Pancreas (tissue), 10 donors: ENCODE measurements at places on chromosomes 1 and 21. TPM values are rescaled to one million over a fixed set of nuclear protein-coding genes. Genes with fewer than 3 reads are reported as not detected.

- H3K4me3 ChIP-seq = no peak overlapping the region
- H3K36me3 ChIP-seq = no peaks in the 10 kb centered on the region
- H3K27ac ChIP-seq = no peak overlapping the region
- no peaks in the 10 kb centered on the region for H3K27me3 ChIP-seq
- no peak for DNase-seq
- H3K4me1 ChIP-seq = no peaks in the 10 kb centered on the region
Measured at GRCh38 chr1:201790261-201790660, 38.7 kb upstream of the IPO9 start.

DNA sequence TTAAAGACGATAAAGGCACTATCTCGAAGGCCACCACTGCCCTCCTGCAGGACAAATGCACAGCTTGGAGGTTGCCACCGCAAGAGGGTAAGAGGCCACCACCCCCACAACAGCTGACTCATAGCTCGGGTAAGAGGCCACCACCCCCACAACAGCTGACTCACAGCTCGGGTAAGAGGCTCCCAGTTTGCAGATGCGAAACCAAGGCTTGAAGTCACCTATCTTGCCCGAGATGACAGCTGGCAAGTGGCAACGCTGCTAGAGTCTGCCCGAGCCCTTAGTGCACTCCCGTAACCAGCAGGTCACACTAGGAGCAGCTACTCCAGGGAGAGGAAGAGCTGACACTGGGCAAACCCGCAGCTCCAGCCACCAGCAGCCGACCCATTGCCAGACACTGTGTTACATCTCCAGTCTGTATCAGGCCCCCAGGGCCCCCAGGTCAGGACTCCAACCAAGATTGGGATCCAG, 17.1 kb upstream of the SPSB1 start:
- no peak overlapping the region for H3K4me3 ChIP-seq
- no peak overlapping the region for H3K27ac ChIP-seq
- no peaks in the 10 kb centered on the region for H3K4me1 ChIP-seq
- DNase-seq = no peak
- H3K27me3 ChIP-seq = no peaks in the 10 kb centered on the region
- no peaks in the 10 kb centered on the region for H3K36me3 ChIP-seq

GRCh38 chr1:205128050-205128449, 6.3 kb upstream of the RBBP5 start:
- no peaks in the 10 kb centered on the region for H3K36me3 ChIP-seq
- no peak overlapping the region for H3K4me3 ChIP-seq
- no peaks in the 10 kb centered on the region for H3K4me1 ChIP-seq
- H3K27ac ChIP-seq = no peak overlapping the region
- no peak for DNase-seq

DNA sequence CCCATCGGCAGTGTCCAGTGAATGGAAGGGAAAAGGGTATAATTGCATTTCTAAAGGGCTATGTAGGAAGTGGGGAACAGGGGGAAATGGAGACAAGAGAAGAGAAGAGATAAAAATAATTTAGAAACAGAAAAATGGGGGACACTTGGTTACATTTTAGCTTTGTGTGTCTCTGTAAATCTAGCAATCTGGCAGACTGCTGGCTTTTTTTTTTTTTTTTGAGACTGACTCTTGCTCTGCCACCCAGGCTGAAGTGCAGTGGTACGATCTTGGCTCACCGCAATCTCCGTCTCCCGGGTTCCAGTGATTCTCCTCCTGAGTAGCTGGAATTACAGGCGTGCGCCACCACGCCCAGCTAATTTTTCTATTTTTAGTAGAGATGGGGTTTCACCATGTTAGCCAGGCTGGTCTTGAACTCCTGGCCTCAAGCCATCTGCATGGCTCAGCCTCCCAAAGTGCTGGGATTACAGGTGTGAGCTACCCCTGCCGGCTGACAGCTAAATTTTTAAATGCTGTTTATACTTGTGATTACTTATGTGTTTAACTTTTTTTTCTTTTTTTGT, 53.4 kb downstream of the AGPAT3 start:
- no peaks in the 10 kb centered on the region for H3K36me3 ChIP-seq
- H3K27me3 ChIP-seq = no peaks in the 10 kb centered on the region
- no peaks in the 10 kb centered on the region for H3K4me1 ChIP-seq
- H3K27ac ChIP-seq = no peak overlapping the region
- DNase-seq = no peak
- no peak overlapping the region for H3K4me3 ChIP-seq

DNA sequence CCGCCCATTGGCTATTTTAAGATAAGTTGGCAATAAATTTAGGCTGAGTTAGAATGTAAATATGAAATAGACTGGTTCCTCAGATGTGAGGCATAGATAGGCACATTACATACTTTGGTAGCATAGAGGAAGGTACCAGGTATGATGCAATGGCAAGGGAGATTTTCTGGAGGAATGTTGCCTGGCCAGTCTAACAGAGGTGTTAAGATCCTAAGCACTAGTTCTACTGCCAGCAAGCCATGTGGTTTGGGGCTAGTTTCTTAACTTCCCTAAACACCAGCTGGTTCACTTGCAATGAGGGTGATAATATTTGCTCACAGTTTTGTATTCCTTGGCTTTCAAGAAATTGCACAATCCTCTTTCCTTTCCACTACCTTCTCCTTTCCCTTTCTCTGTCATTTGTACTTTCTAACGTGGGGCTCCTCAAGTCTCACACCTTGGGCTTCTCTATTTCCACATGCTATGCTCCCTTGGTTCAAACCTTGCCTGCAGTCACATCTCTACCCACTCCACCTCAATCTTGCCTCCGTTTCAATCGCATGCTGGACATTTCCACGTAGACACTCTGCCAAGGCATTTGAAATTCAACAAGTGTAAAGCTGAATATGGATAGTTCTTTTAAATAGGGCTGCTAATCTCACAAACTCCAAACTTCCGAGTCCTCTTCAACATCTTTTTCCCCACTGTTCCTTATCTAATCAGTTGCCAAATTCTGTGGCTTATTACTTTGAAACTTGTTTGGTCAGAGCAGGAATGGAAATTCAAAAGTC, 4.7 kb upstream of the CD55 start:
- no peaks in the 10 kb centered on the region for H3K36me3 ChIP-seq
- no peak for DNase-seq
- peaks cover 16% of the 10 kb centered on the region for H3K4me1 ChIP-seq
- H3K4me3 ChIP-seq = no peak overlapping the region
- peak overlapping the region; percentile 64 for H3K27ac ChIP-seq

- no peaks in the 10 kb centered on the region for H3K4me1 ChIP-seq
- no peaks in the 10 kb centered on the region for H3K27me3 ChIP-seq
- no peaks in the 10 kb centered on the region for H3K36me3 ChIP-seq
Measured at GRCh38 chr1:232676307-232676706, 46.4 kb upstream of the SIPA1L2 start.

DNA sequence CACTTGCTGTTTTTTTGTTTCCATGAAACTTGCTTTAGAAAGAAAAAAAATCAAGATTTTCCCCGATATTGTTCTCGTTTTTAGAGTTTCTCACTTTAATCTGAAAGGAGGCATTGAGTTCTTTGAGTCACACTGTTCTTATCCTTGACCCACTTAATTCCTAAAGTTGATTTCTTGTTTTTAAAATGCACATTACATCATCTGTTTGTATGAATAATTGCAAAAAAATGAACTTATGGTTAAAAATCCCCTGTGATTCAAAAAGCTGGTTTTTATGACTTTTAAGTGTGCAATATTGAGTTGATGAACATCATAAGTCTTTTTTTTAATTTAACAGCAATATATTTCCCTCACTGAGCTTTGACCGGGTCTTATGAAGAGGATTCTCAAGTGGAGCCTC, 131.6 kb downstream of the SNX7 start:
- no peaks in the 10 kb centered on the region for H3K4me1 ChIP-seq
- no peak overlapping the region for H3K27ac ChIP-seq
- no peaks in the 10 kb centered on the region for H3K27me3 ChIP-seq
- no peaks in the 10 kb centered on the region for H3K36me3 ChIP-seq

The SFT2D2 gene
- total RNA-seq = 27.6 TPM
